ENCODE measurements at places on chromosomes 16 and 17.

DNA sequence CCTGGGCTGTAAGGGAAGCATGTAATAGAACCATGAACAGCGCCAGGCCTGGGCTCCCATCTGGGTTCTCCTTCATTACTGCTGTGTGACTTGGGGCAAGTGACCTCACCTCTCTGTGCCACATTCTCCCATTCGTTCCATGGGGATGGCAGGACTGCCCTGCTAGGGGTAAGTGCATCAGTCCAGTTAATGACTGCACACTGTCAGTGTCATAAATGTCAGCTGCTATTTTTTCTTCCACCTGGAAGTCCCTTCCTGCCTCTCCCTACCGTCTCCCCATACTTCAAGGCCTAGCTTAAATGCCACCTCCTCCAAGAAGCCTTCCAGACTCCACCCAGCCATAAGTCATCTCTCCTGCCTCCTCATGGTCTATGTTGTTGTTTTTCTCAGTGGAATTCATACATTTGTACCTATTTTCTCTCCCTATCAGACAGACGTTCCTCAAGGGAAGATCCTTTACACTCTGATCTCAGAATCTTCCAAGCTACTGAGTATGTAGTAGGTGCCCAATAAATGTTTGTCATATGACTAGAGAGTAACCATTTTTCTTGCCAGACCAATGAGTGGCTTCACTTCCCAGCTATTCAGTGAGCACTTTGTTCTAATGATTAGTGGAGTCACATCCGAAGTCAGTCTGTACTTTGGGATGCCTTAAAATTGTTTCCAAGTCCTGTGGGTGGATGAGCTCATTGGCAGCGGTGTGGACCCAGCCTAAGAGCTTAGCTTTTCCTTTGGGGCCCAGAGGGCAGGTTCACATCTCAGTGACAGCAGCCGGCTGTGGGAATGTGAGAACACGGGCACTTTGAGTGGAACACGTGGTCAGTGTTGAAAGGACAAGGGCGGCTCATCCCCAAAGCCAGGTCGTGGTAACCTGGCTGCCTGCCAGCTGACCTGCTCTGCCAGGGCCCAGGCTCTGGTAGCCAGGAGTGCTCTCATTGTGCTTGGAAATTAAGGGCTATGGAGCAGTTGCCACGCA is 147.5 kb upstream of the GSE1 start:
- peak; percentile 75 for DNase-seq

GRCh38 chr17:40063187-40063771 is 514 bp downstream of the THRA start:
- no peak for DNase-seq

DNA sequence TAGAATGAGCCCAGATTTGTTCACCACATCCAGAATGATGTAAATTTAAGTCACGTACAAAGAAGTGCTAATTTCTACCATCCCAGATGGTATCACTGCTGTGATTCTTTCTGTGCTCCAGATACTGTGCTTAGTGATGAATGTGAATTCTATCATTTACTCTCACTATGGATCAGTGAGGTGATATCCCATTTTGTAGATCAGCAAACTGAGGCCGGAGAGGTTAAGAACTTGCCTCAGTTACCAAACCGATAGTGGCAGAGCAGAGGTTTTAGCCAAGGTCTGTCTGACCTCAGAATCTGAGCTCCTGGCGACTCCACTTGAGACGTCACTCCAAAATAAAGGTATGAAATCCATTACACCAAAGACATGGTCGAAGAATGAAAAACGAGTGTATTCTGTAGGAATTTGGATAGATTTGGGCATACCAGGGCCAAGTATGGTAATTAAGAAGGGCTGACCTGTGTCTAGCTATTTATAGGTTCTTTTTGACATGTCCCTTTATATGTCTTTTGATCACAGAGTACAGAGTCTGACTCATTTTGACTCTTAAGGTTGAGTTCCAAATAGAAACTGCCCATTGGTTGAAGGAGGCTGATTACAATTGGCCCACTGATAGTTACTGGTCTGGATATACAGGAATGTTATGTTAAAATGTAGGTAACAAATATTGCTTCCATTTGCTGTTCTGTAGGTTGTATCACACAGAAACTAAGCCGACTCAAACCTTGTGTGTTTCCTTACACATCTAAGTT is 10.0 kb downstream of the MAP2K6 start:
- no peak for DNase-seq

DNA sequence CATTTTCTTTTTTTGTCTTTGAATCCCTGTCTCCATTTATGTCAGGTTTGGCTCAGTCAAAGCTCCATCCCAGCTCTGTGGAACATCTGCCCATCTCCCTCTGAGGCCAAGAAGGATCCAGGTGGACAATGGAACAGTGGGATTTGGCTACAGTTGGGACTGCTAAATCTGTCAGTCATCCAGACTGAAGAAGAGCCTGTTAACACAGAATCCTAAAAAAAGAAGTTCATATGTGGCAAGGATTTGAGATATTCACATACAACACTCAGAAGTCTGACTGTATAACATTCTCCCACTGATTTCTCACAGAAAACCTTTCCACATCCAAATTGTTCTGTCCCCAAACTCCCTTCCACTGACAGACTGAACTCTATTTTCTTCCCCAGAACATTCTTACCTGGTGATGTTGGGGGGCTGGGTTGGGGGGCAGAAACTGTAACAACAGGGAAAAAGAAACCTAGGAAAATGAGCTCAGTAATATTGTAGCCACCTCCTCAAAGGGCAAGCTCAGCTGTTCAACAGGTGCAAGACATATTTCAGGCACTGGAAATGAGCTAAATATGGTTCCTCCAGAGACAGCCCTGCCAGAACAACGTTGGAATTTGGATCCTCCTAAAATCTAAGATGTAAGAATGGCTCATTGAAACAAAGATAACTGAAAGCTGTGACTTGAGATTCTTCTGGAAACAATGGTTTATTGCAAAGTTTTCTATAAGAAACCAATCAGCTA is 301.5 kb upstream of the CDH5 start:
- no peak for DNase-seq

GRCh38 chr16:67928561-67929364 is 2.9 kb downstream of the CTRL start:
- DNase-seq: peak; percentile 53

DNA sequence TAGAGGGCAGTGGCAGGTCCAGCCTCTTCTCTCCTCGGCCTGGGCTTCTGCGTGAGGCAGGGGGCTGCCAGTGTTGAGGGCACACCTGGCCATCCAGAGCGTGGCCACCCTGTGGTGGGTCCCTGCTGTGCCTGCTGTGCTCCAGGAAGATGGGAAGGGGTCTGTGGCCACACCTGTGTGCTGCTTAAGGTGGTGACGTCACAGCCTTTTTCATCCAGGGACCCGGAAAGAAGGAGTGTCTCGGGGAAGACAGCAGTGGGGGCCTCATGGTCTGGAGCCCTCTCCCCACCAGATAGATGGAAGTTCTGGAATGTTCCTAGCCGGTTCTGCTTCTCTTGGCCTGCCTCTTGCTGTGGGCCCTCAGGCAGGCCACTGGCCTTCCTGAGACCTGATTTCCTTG is 36.5 kb downstream of the ACTG1 start:
- no peak for DNase-seq

- no peak for DNase-seq
Measured at GRCh38 chr17:8873801-8874715, 6.6 kb upstream of the PIK3R6 start.

- DNase-seq: no peak
Measured at GRCh38 chr17:35041390-35041789, 22.1 kb downstream of the RFFL start.
